ENCODE measurements at places on chromosomes 6 and 20.

DNA sequence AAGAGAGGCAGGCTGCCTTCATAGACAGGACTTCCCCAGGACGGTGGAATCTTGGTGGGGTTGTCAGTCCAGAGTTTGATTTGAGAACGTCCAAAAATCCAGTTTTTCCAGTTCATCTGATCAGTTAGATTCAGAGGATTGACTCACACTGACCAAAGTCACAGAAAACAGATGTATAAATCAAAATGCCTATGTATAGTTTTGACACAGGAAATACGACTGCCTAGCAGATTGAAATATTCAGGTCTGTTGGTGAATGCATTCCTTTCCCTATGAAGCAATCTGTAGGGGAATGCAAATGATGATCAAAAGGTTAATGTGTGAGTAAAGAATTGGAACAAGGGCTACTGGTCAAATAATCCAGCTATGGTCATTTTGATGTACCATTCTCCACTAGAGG lies 29.7 kb upstream of the GFOD1 start:
- DNase-seq: no peak

DNA sequence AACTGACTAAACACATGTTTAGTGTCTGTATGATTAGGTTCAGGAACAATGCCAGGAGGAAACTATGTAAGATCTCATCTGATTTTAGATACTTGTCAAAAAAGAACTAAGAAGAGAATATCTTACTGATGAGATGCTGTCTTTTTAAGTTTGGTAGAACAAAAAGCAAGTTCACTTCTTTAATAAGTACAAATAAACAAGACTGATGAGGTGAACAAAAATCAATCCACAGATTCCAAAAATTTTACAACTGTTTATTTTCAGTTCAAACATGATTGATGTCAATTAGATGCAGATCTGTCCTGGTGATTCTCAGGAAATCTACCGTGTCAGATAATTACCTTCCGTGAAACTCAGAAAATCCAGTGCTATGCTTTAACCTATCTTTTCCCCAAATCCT lies 24.9 kb downstream of the EPHA7 start:
- DNase-seq: no peak

GRCh38 chr6:20350215-20350614 lies 51.5 kb upstream of the E2F3 start:
- no peak for DNase-seq

- no peak for DNase-seq
Measured at GRCh38 chr6:85912582-85912981, 269.9 kb upstream of the SYNCRIP start.

- no peak for DNase-seq
Measured at GRCh38 chr6:149888093-149888492, 9.8 kb downstream of the RAET1E start.

- DNase-seq: no peak
Measured at GRCh38 chr6:1665214-1665613, 55.5 kb downstream of the FOXC1 start.

GRCh38 chr6:114210467-114210866 lies 132.4 kb downstream of the HS3ST5 start:
- DNase-seq: no peak

GRCh38 chr6:120584111-120584760 lies 750.0 kb downstream of the TBC1D32 start:
- no peak for DNase-seq

DNA sequence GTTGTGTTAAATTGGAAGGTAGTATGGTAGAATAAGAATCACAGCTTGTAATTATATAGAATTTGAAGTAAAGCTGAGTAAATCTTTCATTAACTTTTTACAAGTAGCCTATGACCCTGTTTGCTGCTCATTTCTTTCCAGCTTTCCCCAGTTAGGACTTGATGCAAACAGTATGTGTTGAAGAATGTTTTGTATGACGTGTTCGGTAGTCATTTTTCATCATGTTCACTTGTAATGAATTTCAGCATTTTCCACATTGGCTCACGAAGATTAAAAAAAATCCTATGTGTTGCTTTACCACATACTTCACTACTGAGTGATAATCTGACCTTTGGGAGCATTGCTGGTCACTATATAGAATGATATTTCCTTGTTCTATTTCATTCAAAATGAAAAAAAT lies 162.4 kb downstream of the CDKAL1 start:
- DNase-seq: no peak

GRCh38 chr20:15498926-15499325 lies 1074.3 kb downstream of the KIF16B start:
- no peak for DNase-seq

DNA sequence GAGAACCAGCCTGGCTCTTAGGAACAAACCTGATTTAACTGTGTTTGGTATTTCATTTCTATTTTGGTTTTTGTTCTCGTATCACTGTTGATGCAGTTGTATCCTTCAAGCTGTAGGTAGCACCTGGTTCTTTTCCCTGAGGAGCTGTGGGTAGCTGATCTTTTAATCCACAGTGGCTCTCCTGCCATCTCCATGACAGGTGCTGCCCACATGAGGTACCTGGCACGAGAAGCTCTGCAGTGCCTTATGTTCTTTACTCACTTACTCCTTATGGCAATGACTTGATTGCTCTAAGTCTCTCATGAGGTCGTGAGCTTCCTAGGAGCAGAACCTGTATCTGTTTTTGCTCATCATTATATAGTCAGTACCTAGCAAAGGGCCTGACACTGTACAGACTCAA lies 74.3 kb upstream of the EMILIN3 start:
- DNase-seq: no peak

GRCh38 chr20:48538058-48538825 lies 289.6 kb downstream of the PREX1 start:
- no peak for DNase-seq

DNA sequence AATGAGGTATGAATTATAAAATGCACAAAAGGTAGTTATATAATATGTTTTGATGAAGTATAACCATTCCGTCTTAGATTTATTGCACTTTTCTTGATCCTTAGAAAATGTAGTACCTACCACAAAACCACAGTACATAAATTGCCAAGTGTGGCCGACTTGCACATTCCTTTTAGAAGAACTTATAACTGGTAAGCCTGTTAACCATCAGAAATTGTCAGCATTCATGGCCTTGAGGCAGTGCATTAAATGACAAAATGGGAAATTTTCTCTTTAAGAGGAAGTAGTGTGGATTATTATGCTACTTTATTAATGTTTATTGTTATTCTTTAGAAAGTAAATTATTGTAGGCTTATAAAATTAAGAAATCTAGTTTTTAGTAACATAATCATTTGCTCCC lies 29.6 kb downstream of the TAB2 start:
- no peak for DNase-seq

All from cortex of kidney (tissue), 1 donor.